ENCODE measurements at places on chromosomes 6 and 20. TPM values are rescaled to one million over a fixed set of nuclear protein-coding genes. Genes with fewer than 3 reads are reported as not detected.

DNA sequence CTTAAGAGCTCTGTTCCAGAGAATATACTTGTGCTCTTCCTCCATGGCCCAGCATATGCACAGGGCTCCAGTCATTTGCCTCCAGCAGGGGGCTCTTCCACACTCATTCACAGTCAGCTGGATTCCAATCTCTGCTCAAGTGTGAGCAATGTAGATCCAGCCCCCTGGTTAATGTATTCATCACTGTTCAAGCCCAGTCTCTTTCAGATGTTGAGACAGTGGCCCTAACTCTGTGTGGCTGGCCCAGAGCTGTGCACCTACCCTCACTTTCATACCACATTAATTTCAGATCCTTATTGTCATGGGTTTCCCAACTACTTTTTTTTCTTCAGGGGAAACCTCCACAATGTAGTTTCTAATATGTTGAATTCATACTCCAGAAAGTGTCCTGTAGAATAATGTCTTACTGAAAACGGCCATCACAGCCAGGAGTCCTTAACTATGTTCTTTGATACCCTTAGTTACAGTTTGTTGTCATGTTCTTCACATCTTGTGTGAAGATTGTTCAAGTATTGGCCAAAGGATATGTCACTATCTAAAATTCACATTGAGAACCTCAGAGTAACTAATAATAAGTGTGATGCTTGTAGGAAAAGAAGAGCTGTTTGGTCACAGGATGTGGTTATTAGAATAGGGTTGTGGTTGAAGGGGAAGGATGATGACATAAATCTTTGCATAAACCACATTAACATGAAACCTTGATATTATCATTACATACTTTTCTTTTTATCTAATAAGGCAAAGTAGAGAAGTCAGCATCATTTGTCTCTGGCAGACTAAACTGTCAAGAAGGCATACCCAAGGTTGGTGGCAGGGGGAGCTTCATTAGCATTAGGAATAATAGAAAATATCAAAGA is 14.4 kb upstream of the HLA-DQA1 start:
- H3K36me3 ChIP-seq, result no peaks in the 10 kb centered on the region
- no peaks in the 10 kb centered on the region for H3K4me1 ChIP-seq
- no peak for DNase-seq
- no peak overlapping the region for H3K4me3 ChIP-seq

The BANF2 gene
- total RNA-seq, result not detected

DNA sequence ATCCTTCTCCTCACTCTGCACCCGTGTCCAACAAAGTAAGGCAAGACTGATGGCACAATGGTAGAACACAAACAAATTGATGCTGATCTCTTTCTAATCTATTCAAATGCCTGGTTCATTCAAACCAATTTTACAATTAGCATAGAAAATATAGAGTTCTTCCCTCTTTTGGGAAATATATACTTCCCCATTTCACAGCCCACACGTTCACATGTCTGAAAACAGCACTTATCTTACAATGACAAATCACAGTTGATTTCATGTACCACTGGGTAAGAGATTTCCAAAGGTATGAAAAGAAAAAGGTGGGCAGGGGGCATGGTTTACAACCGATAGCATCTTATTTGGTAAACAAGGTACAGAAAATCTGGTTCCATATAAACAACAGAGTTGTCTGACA is 137.6 kb downstream of the RNGTT start:
- DNase-seq, result no peak
- H3K27ac ChIP-seq, result no peak overlapping the region
- no peaks in the 10 kb centered on the region for H3K36me3 ChIP-seq
- no peaks in the 10 kb centered on the region for H3K27me3 ChIP-seq
- H3K4me1 ChIP-seq, result peaks cover 6% of the 10 kb centered on the region

The C6orf15 gene
- total RNA-seq, result not detected

GRCh38 chr20:49281059-49281912 is 3.4 kb upstream of the ZNFX1 start:
- peak overlapping the region; percentile 79 for H3K4me3 ChIP-seq
- H3K27ac ChIP-seq, result peak overlapping the region; percentile 96
- DNase-seq, result no peak
- H3K27me3 ChIP-seq, result no peaks in the 10 kb centered on the region
- H3K36me3 ChIP-seq, result peaks cover 64% of the 10 kb centered on the region

The RIMS1 gene
- not detected for total RNA-seq

DNA sequence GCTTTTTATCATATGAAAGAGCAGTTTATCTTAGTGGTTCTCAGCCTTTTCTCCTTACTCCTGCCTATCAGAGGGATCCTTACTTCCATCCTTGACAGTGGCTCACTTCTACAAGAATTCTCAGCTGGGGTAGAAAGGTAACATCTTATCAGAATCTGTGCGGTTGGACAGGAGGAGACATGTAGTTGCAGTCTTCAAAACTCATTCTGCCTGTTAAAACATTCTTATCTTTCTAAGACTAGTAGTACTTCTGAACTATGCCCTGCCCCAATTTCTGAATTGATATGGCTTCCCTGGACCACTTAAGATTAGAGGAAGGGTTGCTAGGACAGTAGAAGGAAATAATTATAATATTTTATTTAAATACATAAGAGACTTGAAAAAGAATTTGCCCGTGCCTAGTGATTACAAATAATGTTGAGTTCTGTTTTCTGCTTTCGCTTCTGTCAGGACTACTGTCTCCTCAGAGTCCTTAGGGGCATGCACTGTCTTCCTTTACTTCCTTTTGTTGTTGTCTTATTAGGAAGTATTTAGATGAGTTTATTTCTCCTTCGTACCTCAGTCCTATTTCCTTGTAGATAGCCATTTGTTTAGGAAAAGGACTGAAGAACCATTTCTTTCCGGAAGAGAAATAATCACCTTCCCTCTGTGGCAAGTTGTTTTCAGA is 24.9 kb downstream of the BLTP3A start:
- no peak overlapping the region for H3K27ac ChIP-seq
- H3K4me1 ChIP-seq, result no peaks in the 10 kb centered on the region
- H3K27me3 ChIP-seq, result no peaks in the 10 kb centered on the region
- no peaks in the 10 kb centered on the region for H3K36me3 ChIP-seq

GRCh38 chr6:20266851-20267608 is 54.8 kb upstream of the MBOAT1 start:
- H3K27me3 ChIP-seq, result no peaks in the 10 kb centered on the region
- no peaks in the 10 kb centered on the region for H3K36me3 ChIP-seq

GRCh38 chr20:45545351-45545750 is 1.9 kb downstream of the EPPIN start:
- H3K4me3 ChIP-seq, result no peak overlapping the region
- H3K27me3 ChIP-seq, result peaks cover 51% of the 10 kb centered on the region
- DNase-seq, result no peak
- H3K4me1 ChIP-seq, result no peaks in the 10 kb centered on the region

The TPD52L1 gene
- 64.1 TPM for total RNA-seq

The ARHGAP18 gene
- total RNA-seq, result 70.3 TPM

The C20orf141 gene
- total RNA-seq, result not detected

The HDGFL1 gene
- not detected for total RNA-seq

DNA sequence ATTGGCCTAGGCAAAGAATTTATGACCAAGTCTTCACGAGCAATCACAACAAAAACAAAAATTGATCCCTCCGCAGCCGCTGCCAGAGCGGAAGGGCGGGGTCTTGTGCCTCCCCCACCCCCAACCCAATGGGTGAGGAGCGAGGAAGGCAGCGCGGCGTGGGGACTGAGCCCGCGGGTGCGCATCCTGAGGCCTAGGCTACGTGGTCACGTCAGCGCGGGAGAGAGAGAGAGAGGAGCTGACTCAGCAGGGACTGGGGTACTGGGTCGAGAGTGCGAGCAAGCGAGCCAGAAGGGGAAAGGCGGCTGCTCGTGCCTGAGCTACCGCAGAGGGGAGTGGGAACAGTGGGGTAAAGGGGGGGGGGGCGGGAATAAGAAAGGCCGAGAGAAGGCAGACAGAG is 90.1 kb upstream of the FERMT1 start:
- DNase-seq, result no peak
- no peaks in the 10 kb centered on the region for H3K27me3 ChIP-seq
- H3K36me3 ChIP-seq, result no peaks in the 10 kb centered on the region
- H3K27ac ChIP-seq, result no peak overlapping the region
- no peaks in the 10 kb centered on the region for H3K4me1 ChIP-seq

GRCh38 chr6:134474955-134475354 is 157.0 kb upstream of the SGK1 start:
- H3K4me3 ChIP-seq, result no peak overlapping the region
- H3K27ac ChIP-seq, result no peak overlapping the region
- no peak for DNase-seq
- H3K27me3 ChIP-seq, result no peaks in the 10 kb centered on the region
- H3K36me3 ChIP-seq, result no peaks in the 10 kb centered on the region

All from HCT116 (cell line).